ENCODE measurements at places on chromosomes 1 and 21.

DNA sequence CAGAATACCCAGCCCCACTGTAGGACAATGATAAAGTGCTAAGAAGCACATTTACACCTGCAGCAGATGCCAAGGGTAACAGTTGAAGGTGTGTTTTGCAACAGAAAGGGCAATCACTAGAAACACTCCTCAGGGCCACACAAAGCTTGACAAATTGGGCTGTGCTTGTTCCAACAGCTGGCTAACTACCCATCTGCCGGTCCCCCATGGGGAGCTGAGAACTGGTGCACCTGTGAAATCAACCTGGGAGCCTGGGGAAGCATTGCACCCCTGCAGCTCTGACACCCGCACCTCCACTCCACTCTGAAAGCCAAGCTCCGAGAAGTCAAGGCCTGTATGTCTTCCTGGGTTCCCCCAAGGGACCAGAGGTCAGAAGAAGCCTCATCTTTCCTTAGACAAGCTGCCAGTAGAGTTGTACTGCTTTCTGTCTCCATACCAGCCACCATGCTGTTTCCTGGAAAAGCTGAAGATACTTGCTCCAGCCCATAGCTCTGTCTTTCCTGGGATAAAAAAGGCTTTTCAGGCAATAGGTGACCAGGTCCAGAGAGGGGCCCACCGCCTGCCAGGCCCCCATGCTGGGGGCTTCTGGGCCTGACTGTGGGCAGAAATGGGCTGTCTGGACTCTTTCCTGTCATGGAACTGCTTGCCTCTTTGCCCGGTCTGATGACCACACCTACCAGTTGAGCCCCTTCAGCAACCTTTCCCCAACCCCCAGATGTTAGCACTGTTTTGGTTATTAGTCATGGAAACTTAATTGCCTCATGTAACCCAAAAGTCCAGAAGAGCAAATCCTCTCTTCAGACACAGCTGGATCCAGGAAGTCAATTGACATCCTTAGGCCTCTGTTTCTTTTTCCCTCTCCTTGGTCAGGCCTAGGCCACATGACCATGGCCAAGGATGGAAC, 93.6 kb downstream of the KIF14 start:
- H3K4me3 ChIP-seq = no peak overlapping the region
- H3K27ac ChIP-seq = no peak overlapping the region
- no peaks in the 10 kb centered on the region for H3K36me3 ChIP-seq
- no peaks in the 10 kb centered on the region for H3K27me3 ChIP-seq

DNA sequence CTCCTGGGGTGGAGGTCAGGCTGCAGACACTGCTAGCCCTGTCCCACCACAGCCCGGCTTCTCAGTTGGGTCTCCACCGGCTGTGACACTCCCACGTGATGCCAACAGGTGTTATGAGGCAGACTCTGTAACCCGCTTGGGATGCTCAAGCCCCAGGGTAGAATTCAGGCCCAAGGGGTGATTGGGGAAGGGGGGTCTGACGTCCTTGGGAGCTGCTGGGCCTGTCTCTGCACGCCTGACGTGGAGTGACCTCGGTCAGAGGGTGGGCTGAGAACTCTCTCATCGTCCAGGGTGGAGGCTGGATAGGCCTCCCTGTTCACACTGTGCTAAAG, 7.7 kb upstream of the HES5 start:
- no peak overlapping the region for H3K4me3 ChIP-seq
- H3K4me1 ChIP-seq = peaks cover 44% of the 10 kb centered on the region
- H3K36me3 ChIP-seq = no peaks in the 10 kb centered on the region

DNA sequence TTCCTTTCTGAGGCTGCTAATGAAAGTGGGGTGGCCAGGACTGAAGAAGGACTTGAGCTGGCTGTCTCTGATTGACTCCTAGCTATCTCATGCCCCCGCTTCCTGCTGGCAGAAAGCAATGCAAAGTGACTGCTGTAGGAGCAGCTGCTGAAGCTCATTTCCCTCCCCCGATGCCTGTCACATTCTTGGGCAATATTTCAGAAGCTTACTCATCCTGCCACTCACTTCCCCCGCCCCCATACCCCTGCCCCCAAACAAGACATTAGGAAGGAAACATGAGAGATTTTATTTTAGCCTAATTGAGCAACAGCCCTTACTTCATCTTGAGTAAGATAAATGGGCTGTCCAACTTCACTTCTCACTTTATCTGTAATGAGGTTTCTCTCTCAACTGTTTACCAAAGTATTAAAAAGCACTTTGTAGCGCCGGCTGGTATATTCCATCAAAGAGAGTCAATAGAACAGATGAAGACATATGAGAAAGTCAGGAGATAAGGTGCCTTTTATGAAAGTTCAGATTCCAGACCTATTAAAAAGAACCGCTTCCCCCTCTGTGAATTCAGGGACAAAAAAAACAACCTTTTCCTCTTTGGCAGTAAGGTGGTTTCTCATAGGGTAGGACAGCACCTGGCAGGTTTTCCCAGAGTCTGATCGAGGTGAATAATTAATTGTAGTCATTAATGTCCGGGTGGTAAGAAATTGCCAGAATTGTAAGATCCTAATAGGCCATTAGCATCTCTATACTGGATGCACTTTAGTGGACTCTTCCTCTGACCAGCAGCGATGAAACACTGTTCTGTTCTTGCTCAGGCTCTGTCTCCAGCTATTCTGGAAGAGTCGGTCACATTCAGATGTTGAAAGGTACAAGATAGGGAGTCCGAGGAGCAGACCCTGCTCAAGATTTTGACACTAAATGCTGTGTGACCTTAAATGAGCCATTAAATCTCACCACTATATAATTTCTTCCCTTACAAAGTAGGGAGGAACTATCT, 70.2 kb downstream of the SH3GLB1 start:
- H3K27me3 ChIP-seq = no peaks in the 10 kb centered on the region
- DNase-seq = peak; percentile 95
- H3K36me3 ChIP-seq = no peaks in the 10 kb centered on the region
- no peak overlapping the region for H3K4me3 ChIP-seq

GRCh38 chr1:157968508-157968907, 24.9 kb upstream of the KIRREL1 start:
- peaks cover 14% of the 10 kb centered on the region for H3K4me1 ChIP-seq
- DNase-seq = no peak
- H3K4me3 ChIP-seq = no peak overlapping the region
- H3K27ac ChIP-seq = no peak overlapping the region
- H3K36me3 ChIP-seq = no peaks in the 10 kb centered on the region

- DNase-seq = no peak
- no peak overlapping the region for H3K27ac ChIP-seq
- peaks cover 44% of the 10 kb centered on the region for H3K4me1 ChIP-seq
- no peaks in the 10 kb centered on the region for H3K27me3 ChIP-seq
- H3K36me3 ChIP-seq = no peaks in the 10 kb centered on the region
These were observed 3.7 kb upstream of the SAMD11 start for GRCh38 chr1:920010-920409.

- H3K4me1 ChIP-seq = peaks cover 4% of the 10 kb centered on the region
- no peaks in the 10 kb centered on the region for H3K36me3 ChIP-seq
- H3K27ac ChIP-seq = no peak overlapping the region
These were observed 8.5 kb downstream of the TGFB2 start for GRCh38 chr1:218353656-218354055.

- H3K4me1 ChIP-seq = no peaks in the 10 kb centered on the region
- DNase-seq = no peak
- H3K27ac ChIP-seq = no peak overlapping the region
- H3K4me3 ChIP-seq = no peak overlapping the region
- no peaks in the 10 kb centered on the region for H3K27me3 ChIP-seq
- H3K36me3 ChIP-seq = no peaks in the 10 kb centered on the region
These were observed 16.0 kb downstream of the C21orf58 start for GRCh38 chr21:46307625-46308024.

DNA sequence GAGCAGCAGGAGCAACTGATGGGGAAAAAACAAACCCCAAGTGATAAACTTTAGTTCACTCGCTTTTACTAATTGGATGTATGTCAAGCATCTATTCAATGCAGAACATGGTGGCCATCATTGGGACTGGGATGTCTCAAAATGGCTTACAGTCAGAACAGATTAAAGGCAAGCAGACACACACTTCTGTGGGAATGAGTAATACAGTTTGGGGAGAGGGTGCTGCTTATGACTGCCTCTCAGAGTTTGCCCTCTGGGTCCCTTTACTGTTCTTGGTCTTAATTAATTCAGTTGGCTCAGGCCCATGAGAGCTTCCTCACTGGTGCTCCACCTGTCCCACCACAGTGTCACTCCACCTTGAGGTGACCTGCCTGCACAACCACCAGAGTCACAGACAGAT, 119.5 kb downstream of the TBX19 start:
- H3K27me3 ChIP-seq = no peaks in the 10 kb centered on the region
- no peak overlapping the region for H3K4me3 ChIP-seq

DNA sequence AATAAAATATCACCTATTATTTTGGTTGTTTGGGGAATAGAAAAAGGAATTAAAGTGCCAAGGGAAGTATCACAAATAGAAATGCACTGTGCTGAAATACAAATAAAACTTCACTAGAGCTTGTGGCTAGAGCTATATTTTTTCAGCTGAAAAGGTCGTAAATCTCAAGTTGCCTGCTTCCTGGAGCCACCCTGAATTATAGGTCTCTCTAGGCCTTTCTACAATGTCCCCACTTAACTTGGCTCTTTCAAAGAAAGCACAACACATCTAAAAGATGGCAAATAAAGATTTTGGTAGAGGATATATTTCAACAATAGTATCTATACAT, 5.0 kb upstream of the RNF2 start:
- H3K27ac ChIP-seq = no peak overlapping the region
- no peak for DNase-seq
- peaks cover 6% of the 10 kb centered on the region for H3K4me1 ChIP-seq
- H3K27me3 ChIP-seq = no peaks in the 10 kb centered on the region
- no peak overlapping the region for H3K4me3 ChIP-seq
- H3K36me3 ChIP-seq = no peaks in the 10 kb centered on the region

DNA sequence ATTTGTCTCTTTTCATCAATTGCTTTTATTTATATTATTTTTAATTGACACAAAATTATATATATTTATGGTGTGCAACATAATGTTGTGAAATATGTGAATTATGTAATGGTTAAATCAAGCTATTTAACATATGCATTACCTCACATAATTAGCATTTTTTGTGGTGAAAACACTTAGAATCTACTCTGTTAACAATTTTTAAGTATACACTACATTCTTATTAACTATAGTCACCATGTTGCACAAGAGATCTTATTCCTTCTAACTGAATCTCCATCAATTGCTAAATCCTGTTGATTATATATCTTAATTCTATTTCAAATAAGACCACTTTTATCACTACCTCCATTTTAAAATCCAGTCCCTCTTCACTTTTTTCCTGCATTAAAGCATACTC, 42.5 kb downstream of the PLPPR5 start:
- H3K36me3 ChIP-seq = no peaks in the 10 kb centered on the region
- no peaks in the 10 kb centered on the region for H3K27me3 ChIP-seq
- DNase-seq = no peak
- no peak overlapping the region for H3K4me3 ChIP-seq

- DNase-seq = no peak
- no peaks in the 10 kb centered on the region for H3K36me3 ChIP-seq
- H3K4me1 ChIP-seq = peaks cover 9% of the 10 kb centered on the region
- H3K27me3 ChIP-seq = no peaks in the 10 kb centered on the region
- no peak overlapping the region for H3K4me3 ChIP-seq
These were observed 71.7 kb downstream of the GALNT2 start for GRCh38 chr1:230138561-230139239.

DNA sequence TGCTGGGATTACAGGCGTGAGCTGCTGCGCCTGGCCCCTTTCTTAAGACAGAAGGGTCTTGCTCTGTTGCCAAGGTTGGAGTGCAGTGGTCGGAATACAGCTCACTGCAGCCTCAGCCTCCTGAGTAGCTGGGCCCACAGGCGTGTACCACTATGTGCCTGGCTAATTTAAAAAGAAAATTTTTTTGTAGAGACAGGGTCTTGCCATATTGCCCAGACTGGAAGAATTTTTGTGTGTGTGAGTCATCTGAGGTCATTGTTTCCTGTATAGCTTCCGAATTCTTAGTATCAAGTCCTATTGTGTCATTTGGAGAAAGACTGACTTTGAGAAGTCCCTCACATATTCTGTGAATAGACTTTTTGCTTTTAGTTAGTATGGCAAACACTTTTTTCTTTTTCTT, 4.7 kb downstream of the SZRD1 start:
- H3K36me3 ChIP-seq = no peaks in the 10 kb centered on the region
- DNase-seq = no peak
- H3K27ac ChIP-seq = no peak overlapping the region
- peaks cover 85% of the 10 kb centered on the region for H3K4me1 ChIP-seq
- H3K4me3 ChIP-seq = no peak overlapping the region

DNA sequence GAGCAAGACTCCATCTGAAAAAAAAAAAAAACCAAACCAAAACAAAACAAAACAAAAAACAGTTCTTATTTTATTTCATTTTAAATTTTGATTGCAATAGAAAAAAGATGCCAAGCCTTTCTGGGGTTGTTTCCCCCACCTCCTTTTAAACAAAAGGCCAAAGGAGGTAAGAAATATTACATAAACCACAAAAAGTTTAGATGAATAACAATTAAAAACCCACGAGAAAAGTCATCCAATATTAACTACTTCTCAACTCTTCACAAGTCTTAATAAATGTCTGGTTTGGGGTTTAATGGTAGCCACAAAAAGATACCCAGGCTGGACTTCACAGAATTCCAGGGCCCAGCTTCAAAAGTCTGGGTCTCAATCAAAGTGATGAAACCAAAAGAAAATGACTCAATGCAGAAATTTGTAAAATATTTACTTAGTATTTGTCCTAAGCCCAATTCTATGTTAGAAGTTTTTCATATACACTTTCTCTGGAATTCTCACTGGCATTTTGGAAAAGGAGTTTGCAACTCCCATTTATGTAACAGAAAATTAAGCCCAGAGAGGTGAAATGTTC, 47.0 kb upstream of the SDC3 start:
- DNase-seq = no peak
- no peak overlapping the region for H3K27ac ChIP-seq
- H3K4me3 ChIP-seq = no peak overlapping the region
- H3K4me1 ChIP-seq = no peaks in the 10 kb centered on the region

DNA sequence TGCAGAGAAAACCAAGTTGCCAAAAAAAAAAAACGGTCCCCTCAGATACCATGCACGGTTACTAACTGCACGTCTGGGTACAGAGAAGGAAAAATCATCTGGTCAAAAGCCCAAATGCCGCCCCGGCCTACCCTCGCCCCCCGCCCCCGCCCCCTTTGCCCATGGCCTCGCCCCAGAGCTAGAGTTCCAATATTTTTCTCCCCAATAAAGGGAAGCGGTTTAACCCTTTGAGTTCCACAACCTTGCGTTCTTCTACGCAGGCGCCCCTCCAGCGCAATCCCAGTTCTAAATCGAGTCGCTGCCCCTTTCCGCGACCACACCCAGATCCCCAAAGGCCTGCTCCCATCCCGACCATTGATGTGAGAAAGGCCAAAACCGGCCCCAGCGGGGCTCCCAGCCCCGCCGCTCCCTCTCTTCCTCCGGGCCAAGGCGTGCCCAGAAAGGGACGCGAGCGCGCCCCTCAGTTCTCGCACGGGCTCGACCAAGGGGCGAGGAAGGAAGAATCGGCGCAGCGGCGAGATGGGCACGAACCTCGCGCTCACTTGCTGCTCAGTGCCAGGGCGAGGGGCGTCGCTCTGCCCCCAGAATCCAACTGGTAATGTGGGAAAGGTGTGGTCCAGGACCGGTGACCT, 797 bp downstream of the WDR47 start:
- no peaks in the 10 kb centered on the region for H3K36me3 ChIP-seq
- H3K4me1 ChIP-seq = peaks cover 26% of the 10 kb centered on the region
- H3K27me3 ChIP-seq = no peaks in the 10 kb centered on the region

- H3K4me3 ChIP-seq = no peak overlapping the region
- H3K36me3 ChIP-seq = no peaks in the 10 kb centered on the region
- peaks cover 33% of the 10 kb centered on the region for H3K4me1 ChIP-seq
- peak overlapping the region; percentile 17 for H3K27ac ChIP-seq
These were observed 31.1 kb downstream of the EEIG2 start for GRCh38 chr1:108590957-108591356.

- no peak overlapping the region for H3K27ac ChIP-seq
- no peak for DNase-seq
- no peaks in the 10 kb centered on the region for H3K4me1 ChIP-seq
- H3K27me3 ChIP-seq = no peaks in the 10 kb centered on the region
These were observed 824.6 kb upstream of the TMPRSS15 start for GRCh38 chr21:19228226-19228625.
